ENCODE measurements at places on chromosomes 7 and 10. TPM values are rescaled to one million over a fixed set of nuclear protein-coding genes. Genes with fewer than 3 reads are reported as not detected.

VWA2 gene
- not detected for total RNA-seq

GATA3 gene
- total RNA-seq, result not detected

VWC2 gene
- not detected for total RNA-seq

TSPAN13 gene
- 6.1 TPM for total RNA-seq

AMPH gene
- 3.9 TPM for total RNA-seq

PGAM2 gene
- not detected for total RNA-seq
